ENCODE measurements at places on chromosomes 4 and X. TPM values are rescaled to one million over a fixed set of nuclear protein-coding genes. Genes with fewer than 3 reads are reported as not detected.

ADH1C gene
- total RNA-seq, result not detected

RTL9 gene
- total RNA-seq, result not detected

PSAPL1 gene
- not detected for total RNA-seq

GIMD1 gene
- total RNA-seq, result not detected

SNCA gene
- total RNA-seq, result 0.39 TPM

FATE1 gene
- total RNA-seq, result not detected

DNA sequence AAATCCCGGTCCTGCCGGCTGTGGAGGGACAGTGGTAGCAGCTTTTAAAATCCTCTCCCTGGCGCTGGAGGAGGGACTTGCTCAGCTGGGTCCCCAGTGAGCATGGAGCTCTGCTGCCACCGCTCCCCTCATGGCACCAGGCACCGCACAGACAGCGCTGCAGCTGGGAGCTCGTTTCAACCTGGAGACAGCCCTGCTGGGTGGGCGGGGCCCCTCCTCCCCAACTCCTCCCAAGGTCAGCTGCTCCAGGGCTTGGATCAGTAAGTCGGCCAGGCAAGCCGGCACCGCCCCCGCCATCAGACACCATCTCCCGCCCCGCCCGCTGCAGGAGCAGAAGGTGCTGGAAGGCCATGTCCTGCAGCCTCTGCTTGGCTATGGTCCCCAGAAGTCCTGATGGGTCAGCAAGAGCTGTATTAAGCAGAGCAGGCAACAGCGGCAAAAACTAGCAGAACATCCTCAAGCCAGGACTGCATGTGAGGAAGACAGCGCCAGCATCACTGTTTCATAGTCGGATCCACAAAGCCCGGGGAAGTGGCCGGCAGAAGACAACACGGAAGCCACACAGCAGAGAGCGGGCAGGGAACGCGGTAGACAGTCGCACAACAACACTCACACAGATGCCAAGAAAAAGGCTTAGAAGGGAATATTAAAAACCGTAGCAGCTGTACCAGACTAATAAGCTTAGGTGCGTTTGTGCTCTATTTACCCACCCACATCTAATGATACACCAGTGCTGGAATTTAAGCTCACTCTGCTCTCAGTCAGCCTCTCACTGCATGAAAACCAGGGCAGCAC is 16.2 kb downstream of the ZFYVE28 start:
- DNase-seq, result no peak

DNA sequence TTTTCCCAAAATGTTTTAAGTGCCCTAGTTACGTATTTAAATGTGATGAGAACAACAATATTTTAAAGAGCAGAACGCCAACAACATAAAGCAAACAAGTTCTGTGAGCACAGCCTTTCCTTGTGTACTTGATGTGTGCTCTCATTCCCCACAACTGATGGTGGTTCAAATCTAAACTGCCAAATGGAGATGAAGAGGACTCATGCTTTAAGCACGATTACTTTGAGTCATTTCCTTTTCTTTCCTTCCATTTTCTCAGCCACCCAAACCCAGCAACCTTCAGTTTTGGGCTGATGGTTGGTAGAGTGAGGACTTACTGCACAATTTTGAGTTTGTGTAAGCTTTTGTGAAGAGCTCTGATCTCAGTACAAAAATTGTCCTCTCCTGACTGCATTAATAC is 1.7 kb downstream of the NSD2 start:
- DNase-seq, result peak; percentile 33

DNA sequence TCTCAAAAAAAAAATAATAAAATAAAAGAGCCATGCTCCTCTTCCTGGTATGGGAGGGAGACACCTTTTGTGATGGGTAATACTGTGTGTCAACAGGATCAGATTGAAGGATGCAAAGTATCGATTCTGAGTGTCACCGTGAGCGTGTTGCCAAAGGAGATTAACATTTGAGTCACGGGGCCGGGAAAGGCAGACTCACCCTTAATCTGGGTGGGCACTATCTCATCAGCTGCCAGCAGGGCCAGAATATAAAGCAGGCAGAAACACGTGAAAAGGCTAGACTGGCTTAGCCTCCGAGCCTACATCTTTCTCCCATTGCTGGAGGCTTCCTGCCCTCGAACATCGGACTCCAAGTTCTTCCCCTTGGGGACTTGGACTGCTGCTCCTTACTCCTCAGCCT is 95.4 kb downstream of the SHOX start:
- DNase-seq, result no peak

DNA sequence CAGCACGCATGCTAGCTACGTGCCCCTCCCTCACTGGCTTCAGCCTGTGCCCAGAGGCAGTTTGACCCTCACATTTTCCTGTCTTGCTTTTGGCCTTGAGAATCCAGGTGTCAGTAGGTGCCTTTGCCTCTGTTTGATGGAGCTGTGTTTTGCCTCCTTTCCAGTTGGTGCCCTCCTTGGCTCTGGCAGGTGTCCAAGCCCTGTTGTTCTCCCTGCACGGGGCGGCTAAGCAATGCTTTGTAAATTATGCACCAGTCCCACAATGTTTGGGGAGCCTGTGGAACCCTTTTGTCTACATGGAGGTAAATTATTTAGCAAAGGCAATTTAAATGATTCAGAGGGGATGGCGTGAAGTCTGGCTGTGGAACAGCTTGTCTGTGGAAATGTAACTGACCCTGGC is 202.9 kb upstream of the BOD1L1 start:
- DNase-seq, result no peak

- no peak for DNase-seq
These were observed 95.7 kb downstream of the RBMX2 start for GRCh38 chrX:130497531-130497930.

GRCh38 chr4:187077744-187078401 is 354.2 kb upstream of the FAT1 start:
- no peak for DNase-seq

- no peak for DNase-seq
These were observed 118.2 kb upstream of the IQCM start for GRCh38 chr4:149933883-149934282.

DNA sequence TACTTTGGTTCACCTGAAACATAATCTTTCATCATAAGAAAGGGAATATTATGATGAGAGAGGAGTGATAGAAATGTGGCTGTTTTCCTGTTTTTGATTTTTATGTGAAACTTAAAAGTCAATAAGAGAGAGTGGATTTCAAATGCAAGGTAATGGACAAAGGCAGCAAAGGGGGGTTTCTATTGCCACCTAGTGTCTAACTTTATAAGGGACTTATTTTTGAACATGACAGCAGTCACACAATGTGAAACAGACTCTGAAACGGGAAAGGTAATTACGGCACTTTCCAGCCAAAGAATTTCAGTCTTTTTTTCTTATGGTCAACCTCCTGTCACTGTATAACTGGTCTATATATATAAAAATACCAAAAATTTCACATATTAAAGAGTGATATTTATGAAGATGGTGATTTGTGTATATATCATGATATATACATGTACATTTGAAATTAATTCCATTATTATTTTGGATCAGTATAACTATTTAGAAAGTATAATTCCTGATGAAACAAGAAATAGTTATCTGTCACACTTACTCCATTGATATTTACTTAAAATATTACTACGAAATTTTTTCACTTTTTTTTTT is 127.1 kb downstream of the FBXO8 start:
- DNase-seq, result no peak

GRCh38 chr4:167721617-167722486 is 370.5 kb upstream of the ANXA10 start:
- no peak for DNase-seq

DNA sequence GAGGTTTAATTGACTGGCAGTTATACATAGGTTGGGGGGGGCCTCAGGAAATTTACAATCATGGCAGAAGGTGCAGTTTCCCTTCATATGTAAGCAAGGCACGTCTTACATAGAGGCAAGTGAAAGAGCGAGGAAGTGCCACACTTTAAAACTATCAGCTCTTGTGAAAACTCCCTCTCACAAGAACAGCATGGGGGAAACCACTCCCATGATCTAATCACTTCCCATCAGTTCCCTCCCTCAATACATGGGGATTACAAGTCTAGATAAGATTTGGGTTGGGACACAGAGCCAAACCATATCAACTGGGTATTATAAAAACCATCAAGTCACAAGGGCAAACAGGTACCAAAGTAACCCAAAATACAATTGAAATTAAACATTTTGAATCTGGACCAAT is 182.0 kb upstream of the FAT4 start:
- DNase-seq, result no peak

DNA sequence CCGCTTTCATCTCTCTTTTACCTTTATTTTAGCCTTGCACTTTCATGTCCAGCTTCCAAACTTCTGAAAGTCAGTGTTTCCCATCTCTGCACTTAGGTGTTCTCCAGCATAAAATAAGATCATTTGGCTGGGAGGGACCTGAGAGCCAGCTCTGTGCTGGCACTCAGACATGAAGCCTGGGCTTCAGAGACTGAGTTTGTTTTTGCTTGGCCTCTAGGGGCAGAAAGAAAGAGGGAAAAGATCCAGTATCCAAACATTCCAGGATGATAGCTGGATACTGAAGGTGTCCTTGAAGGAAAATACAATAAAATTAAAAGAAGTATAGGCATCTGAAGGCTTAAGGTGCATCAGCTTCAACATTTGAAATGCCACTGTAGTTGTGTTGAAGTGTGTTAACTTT is 202.4 kb upstream of the ZIC3 start:
- DNase-seq, result no peak

- DNase-seq, result peak; percentile 9
These were observed 66.3 kb downstream of the TSPAN7 start for GRCh38 chrX:38627683-38628082.

DNA sequence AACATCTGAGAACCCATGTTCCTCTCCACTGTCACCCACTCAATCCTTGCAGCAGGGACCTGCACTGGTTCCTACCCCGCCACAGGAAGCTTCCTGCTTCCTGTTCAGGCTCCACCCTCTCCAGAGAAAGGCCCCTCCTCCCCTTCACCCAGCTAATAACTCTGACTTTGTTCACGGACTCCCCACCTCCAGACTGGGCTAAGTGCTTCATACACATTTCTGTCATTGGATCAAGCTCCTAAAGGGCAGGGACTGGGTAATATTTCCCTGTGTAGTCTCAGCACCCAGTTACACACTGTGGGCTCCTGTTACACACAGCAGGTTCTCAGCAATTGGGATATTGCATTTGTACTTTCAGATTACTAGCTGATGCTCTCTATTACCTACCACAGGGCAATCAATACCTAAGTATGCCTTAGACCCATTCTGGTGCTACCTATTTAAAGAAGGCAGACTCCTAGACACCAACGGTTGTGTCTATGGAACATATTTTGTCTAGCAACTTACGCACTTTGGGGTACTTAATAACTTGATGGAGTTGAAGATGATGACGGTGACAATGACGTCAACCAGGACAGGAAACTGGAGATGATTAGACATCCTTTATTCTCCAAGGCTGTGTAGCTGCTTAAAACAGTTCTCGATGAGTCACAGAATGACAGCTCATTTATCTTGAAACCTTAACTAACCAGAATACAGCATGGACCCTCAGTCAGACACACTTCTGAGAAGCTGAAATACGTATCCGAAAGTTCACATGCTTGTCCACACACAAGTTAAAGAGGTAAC is 58.1 kb downstream of the MAML3 start:
- peak; percentile 61 for DNase-seq
